NCI-H2107 (cell line): ENCODE measurements at places on chromosomes 4 and X.
A peak's percentile ranks its signal among the peaks of the same experiment; 100 is the strongest.

DNA sequence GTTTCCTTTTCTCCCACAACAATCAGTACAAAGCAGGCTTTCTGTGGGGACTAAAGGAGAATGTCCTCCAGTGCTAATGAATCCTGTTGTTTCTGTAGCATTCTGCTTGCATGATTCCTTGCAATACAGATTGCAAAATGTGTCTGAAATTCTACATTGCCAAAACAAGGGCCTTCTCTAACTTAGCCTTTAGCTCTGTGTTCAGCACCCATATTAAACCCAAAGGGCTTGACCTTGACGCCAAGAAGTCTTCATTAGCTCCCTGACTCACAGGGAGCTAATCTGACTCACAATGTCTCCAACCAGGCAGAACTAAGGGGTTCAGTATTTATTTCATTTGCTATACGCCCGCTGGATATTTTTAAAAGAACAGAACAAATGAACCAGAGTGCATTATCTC lies 241.4 kb upstream of the CLNK start:
- no peak for DNase-seq

DNA sequence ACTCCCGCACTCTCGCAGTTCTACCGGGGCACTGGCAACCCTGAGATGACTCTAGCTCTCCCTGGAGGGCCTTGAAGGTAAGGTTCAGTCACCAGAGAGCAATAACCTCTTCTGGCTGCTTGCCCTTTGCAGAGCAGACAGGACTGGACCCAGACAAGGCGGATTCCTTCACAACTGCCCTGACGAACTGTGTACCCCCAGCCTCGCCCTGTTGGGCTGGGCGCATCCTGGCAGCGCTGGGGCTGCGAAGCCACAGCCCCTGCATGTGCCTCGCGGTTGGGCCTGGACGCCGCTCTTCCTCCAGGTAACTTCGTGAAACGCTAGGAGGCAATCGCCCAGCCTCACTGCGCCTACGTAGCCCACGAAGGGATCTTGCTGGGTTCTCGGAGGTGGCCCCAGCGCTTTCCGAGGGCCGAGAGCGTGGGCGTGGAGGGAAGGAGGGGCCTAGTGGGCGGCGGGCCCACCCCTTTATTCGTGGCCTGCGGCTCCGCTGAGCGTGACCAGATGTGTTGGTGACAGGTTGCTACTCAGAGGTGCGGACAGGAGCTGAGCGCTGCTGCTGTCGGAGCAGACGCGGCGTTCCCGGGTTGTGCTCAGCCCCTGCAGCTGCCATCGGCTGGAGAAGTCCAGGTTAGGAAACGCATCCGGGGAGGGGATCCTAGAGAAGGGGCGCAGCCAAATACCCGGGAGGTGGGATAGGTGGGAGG lies 1.9 kb upstream of the MAMLD1 start:
- no peak for DNase-seq

DNA sequence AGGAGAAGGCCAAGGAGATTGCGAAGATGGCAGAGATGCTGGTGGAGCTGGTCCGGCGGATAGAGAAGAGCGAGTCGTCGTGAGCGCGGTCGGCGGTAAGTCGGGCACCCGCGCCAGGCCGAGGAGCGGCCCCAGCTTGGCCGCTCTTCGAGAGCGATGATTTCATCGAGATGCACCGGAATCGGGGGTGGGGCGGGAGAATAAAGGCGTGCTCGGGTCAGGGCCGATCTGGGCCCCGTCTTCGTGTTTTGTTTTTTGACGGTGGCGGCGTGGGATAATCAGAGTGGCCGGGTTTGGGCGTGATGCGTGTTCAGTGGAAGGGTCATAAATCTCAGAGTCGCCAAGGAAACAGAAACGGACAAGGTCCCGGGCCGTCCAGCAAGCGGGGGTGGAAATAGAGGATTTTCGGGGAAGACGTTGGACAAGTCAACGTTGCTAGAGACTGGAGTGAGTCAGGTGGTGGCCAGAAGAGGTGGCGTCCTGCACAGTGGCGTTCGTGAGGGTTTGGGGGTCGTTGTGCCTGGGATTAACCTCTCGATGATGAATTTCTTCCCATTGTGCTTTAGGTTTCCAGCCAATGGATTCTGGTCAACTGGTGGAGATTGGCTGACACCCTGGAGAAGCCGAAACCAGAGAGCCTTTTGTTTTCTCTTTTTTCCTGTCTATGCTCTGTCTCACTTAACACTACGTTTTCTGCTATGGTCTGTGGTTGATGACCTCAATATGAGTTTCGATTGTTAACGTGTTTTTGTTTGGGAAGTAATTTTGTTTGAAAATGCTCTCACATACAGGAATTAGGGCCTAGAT lies 882 bp downstream of the MRFAP1 start:
- DNase-seq, result no peak

DNA sequence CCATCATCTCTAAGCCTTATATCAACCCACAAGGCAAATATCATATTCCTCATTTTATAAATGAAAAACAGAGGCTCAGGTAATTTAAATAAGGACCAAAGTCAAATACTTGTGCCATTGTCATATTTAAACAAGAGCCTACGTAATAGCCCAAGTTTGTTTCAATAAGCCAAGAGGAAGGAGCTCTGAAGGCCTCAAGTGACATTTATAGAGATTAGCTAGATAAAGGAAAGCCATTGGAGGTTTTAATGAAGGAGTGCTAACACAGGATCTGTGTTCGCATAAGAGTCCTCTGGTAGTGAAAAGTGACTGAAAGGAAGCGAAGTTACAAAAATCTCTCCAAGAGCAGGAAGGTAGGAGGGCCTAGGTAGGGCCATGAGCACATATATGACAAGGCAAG lies 384.9 kb upstream of the NOCT start:
- no peak for DNase-seq

DNA sequence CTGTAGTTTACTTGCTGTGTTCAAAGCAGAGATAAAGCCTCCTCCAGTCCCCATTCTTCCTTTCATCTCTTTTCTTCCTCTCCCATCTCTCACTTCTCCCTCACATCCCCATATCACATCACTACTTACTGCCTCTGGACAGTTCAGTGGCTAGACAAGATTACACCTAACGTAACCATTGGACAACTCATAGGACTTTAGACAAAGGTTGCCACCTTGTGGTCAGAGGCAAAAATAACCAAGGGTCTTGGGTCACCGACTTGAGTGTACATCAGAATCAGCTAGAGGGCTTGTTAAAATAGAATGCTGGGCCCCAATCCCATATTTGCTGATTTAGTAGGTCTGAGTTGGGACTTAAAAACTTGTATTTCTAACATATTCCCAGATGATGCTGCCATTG lies 109.3 kb upstream of the DGKK start:
- peak; percentile 24 for DNase-seq

- DNase-seq, result no peak
Observed at GRCh38 chrX:94871640-94872039, 1197.6 kb downstream of the FAM133A start.

GRCh38 chrX:17355976-17356375 lies 19.0 kb upstream of the NHS start:
- DNase-seq, result no peak

- no peak for DNase-seq
Observed at GRCh38 chrX:16659321-16659720, 9.4 kb downstream of the S100G start.

DNA sequence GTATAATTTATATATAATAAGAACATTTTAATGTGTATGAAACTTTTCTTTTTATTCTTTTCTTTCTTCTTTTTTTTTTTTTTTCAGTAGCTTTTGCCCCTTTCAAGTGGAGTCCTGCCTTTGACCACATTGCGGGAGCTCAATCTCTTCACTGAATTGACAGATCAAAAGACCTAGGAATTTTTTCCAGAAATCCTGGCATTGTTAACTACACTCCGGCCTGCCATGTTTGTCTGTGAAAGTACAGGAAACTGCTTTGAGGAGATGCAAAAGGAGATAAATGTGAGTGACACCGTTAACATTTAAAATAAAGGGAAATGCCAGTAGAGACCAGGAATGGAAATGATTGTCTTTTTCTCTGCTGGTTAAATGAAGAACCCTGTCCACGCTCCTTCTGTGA lies 159.3 kb upstream of the VCX3A start:
- no peak for DNase-seq

GRCh38 chrX:77060572-77060971 lies 386.6 kb upstream of the FGF16 start:
- no peak for DNase-seq

GRCh38 chrX:40109288-40110008 lies 11.7 kb upstream of the BCOR start:
- DNase-seq, result peak; percentile 56

- DNase-seq, result no peak
Observed at GRCh38 chr4:75101906-75102786, 169.2 kb downstream of the PARM1 start.

DNA sequence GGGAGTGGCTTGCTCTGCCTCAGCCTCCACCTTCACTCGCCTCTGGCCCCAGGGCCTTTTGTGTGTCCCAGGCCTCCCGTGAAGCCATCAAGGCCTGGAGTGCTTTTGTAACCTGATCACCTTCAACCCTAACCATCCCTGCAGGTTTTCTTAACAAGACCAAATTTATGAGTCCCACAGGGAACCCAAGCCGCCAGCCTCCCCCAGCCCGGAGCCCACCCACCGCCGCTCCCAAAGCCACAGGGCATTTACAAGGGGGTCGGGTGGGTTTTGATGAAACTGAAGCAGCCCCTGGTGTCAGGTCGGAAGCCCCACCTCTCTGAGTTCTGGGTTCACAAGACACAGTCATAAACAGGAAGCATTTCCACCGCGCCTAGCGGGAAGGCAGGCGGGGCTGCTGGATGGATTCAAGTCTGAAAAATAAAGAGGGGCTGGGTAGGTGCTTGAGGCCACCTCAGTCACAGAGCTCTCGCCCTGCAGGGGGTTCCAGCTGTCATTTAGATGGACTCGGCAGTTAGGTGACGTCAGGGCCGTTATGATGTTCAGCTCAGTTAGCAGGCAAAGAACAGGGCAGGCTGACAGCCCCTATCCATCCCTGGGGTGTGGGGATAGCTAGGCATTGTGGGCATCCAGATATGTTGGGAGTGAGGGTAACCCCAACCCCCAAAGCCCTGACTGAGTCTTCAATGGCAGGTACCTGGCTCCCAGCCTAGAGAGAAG lies 128.5 kb downstream of the BCOR start:
- peak; percentile 86 for DNase-seq

DNA sequence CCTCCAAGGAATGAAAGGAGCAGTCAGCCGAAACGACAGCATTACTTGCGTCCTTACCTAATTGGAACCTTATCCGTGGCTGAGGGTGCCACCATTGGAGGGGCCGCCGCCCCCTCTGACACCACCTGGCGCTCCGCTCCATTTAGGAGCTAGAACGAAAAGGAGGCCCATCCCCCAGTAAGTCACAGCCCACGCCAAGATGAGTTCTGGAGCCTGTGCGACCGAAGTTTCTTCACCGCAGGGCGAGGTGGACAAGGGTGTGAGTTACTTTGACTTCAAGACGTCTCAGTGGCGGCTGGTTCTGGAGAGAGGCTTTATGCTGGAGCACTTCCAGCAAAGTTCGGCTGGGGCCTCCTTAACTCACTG lies 729 bp upstream of the IRF2 start:
- DNase-seq, result no peak

DNA sequence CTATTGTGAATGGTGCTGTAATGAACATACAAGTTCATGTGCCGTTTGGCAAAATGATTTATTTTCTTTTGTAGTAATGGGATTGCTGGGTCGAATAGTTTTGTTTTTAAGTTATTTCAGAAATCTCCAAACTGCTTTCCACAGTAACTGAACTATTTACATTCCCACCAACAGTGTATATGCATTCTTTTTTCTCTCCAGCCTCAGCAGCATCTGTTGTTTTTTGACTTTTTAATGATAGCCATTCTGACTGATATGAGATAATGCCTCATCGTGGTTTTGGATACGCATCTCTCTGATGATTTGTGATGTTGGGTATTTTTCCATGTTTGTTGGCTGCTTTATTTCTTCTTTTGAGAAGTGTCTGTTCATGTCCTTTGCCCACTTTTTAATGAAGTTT lies 246.3 kb upstream of the ADGRL3 start:
- DNase-seq, result no peak

- no peak for DNase-seq
Observed at GRCh38 chr4:137576446-137576845, 44.2 kb upstream of the PCDH18 start.

DNA sequence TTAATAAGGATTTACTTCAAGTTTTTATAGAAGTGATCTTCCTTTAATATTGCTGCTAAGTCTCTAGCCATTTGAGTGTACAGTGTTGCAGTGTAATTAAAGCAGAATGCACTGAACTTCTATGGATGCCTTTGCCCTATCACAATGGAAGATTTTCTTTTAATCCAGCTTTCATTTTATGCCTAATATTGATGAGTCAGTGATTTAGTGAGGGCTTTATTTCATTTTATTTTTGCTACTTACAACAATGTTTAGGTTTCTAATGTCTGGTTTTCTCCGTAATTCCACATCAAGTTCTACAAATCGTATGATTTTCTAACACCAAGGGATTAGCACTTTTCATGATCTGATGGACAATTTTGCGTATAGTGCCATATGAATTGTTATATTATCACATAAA lies 504.1 kb downstream of the PCDH11X start:
- DNase-seq, result no peak

- no peak for DNase-seq
Observed at GRCh38 chr4:15694431-15694830, 8.4 kb upstream of the BST1 start.

GRCh38 chr4:115883847-115884246 lies 770.4 kb upstream of the NDST4 start:
- DNase-seq, result no peak

- no peak for DNase-seq
Observed at GRCh38 chrX:19563327-19563726, 48.0 kb upstream of the MAP3K15 start.

DNA sequence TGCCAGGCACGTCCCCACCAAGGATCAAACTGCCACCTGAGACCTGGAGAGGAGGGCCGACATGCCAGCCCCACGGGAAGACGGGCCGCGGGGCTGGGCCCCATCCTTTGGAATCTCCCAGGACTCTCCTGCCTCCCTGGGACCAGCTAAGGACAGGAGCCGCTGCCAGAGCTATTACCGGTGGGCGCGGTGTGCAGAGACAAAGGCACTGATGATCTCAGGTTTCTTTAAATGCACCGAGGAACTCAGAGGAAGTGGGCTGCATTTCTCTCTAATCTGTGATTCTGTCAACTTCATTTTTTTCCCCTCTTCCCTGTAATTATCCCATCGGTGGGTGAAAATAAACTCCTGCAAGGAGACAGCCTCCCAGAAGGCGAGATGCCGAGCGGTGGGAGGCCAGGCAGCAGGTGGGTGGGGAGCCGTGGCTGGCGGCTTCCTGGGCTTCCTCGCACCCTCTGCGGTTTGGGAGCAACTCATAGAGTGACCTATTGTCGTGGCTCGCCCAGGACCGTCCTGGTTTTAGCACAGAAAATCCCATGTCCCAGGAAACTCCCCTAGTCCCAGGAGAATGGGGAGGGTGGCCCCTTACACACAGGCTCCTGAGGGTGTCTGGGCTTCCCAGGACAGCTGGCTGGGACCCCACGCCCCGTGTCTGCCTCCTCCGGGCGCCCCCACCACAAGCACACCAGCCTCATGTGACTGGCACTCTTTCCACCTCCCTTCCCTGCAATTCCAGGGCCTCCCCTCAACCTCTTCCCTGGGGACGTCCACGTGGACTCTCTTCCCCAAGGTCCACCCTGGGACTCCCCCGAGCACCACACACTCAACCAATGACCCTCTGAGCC lies 62.3 kb upstream of the ADRA2C start:
- no peak for DNase-seq

GRCh38 chr4:66558651-66559050 lies 888.4 kb upstream of the EPHA5 start:
- no peak for DNase-seq
